ENCODE measurements at places on chromosomes 7 and 10.

DNA sequence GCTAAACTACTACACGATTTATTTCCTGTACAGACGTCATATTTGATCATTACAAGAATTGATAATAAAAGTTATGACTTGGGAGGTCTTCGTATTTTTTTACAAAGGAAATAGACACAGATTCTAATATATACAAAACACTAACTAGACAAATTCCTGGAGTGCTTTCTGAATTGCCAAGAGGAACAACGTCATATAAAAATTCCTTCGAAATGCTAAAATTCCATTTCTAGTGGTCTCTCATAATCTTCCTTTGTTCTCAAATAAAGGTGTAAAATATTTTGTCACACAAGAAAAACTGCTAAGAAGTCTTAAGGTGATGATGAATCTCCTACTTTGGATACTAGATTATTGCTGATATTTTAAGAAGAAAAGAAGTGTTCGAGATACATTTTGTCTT, 85.4 kb downstream of the CDK6 start:
- DNase-seq = no peak

- DNase-seq = no peak
Measured at GRCh38 chr10:92699518-92700381, 10.0 kb downstream of the HHEX start.

GRCh38 chr10:31749981-31750840, 178.4 kb downstream of the ARHGAP12 start:
- DNase-seq = no peak

GRCh38 chr10:67629461-67629971, 66.5 kb downstream of the CTNNA3 start:
- no peak for DNase-seq

DNA sequence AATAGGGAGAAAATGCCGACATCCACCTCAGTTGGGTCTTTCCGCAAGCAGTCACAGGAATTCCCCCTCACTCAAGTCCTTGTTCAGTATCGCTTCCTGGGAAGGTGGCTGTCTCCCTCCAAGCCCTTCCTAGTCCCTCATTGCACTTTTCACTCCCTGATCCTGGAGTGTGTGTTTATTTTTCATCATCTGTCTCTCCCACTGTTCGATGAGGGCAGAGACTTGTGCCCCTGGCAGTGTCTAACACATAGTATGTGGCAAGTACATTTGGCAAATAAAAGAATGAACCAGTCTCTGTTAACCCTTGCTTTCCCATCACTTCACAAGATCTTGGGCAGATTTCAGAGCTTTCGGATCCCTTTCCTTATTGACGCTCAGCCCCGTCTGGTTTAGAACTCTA, 24.0 kb upstream of the CACUL1 start:
- DNase-seq = no peak

DNA sequence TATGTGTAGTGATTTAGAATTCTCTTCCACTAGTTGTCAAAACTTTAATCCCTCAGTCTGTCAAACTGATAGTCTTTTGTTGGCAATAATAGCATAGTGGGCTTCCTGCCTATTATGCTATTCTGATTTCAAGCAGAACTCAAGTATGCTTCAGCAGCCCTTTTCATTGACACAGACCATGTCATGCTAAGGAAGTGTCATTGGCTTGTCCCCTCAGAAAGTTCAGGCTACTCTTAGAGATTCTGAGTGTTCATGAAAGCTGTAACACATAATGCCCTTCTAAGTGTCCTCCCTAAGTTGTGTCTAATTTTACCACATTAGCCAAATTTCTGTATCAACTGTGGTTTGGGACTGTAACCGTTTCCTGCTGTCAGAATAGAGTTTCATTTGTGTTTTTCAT, 198.7 kb downstream of the THSD7A start:
- DNase-seq = no peak

- DNase-seq = no peak
Measured at GRCh38 chr7:1562116-1562515, 6.1 kb upstream of the TMEM184A start.

DNA sequence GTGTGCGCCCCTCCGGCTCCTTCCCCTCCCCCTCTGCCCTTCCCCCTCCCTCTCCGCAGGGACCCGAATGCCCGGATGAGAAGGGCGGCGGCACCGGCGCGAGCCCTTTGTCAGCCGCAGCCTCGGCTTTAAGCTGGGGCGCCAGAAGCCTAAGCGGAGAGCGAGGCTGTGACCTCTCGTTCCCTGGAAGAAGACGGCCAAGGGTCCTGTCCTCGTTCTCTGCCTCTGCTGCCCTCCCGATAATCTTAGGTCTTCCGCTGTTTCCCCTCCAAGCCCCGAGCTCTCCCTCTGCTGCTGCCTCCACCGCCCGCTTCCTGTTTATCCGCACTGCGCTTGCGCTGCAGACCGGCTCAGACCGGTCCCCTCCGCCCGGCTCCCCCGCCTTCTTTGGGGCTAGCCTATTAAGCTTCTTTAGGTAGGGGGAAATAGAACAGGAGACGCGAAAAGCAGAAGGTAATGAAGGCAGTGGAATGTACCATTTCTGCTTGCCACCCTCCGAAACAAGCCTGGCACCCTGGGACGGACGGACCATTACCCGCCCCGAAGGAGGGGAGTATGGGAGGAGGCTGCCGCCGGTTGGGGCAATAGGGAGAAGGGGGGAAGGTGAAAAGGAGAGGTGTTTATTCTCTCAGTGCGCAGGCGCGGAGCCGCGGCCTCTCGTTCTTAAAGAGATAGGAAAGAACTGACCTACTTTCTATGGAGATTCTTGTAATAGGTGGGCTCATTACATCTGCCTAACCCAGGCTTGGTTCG, at the start of gene OGA:
OGA (minus strand) TSS at position 326 of the 753 bp plus-strand sequence. CDS start 422 bp downstream, outside the sequence.
- DNase-seq = peak; percentile 100

GRCh38 chr10:119675483-119676170, 24.4 kb downstream of the BAG3 start:
- DNase-seq = no peak

GRCh38 chr10:51905032-51905431, 205.6 kb upstream of the CSTF2T start:
- no peak for DNase-seq

GRCh38 chr7:9752033-9752432, 1221.6 kb upstream of the PHF14 start:
- DNase-seq = no peak

DNA sequence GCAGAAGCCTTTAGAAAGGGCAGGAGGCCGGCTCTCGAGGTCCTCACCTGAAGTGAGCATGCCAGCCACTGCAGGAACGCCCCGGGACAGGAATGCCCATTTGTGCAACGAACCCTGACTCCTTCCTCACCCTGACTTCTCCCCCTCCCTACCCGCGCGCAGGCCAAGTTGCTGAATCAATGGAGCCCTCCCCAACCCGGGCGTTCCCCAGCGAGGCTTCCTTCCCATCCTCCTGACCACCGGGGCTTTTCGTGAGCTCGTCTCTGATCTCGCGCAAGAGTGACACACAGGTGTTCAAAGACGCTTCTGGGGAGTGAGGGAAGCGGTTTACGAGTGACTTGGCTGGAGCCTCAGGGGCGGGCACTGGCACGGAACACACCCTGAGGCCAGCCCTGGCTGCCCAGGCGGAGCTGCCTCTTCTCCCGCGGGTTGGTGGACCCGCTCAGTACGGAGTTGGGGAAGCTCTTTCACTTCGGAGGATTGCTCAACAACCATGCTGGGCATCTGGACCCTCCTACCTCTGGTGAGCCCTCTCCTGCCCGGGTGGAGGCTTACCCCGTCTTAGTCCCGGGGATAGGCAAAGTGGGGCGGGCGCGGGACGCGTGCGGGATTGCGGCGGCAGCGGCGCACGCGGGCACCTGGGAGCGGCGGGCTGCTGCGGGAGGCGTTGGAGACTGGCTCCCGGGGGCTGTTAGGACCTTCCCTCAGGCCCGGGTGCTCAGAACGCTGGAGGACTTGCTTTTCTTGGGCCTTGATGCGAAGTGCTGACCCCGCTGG, at the start of gene FAS:
FAS (plus strand) TSS at position 415 of the 777 bp plus-strand sequence; CDS start at position 494, 79 bp downstream.
- DNase-seq = no peak

- peak; percentile 82 for DNase-seq
Measured at GRCh38 chr10:74924251-74924963, 98.0 kb downstream of the KAT6B start.

- no peak for DNase-seq
Measured at GRCh38 chr7:77209479-77210139, 10.0 kb upstream of the FGL2 start.

GRCh38 chr7:142603870-142604448, 145.3 kb upstream of the PRSS1 start:
- DNase-seq = no peak

DNA sequence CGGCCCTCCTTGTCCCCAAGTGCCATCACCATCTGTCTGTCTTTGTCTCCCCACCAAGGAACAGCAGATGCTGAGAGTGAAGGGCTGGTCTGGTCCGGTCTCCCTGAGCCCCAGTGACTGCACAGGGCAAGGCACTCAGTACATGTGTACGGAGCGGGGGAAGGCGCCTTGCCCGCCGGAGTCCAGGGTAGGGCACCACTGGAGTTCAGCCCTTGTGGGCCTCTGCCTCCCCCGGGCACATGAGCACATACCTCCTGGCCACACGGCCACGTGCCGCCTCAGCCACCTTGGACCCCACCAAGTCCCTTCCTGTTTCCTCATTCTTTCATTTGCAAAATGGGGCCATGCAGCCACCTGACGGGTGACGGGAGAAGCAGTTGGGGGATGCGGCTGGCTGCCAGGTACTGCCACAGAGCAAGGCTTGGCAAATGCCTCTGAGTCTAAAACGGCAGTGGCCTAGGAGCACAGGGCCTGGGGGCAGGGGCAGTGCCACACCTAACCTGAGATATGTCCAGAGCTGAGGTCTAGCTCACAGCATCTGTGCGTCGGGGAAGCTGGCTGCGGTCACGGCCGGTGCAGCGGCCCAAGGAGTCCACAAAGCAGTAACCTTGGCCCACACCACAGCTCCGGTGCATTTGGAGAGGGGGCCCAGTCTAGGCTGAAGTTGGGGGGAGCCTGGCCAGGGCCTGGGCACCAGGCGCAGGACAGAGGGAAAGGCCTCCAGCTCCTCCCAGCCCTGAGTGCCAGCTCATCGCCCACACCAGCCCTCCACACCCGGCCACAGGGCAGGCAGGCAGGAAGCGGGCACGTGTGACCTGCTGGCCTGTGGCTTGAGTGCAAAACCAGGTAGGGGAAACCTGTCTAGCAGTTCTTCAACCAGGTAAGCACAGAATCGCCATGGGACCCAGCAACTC, 5.2 kb downstream of the ADAP1 start:
- no peak for DNase-seq

DNA sequence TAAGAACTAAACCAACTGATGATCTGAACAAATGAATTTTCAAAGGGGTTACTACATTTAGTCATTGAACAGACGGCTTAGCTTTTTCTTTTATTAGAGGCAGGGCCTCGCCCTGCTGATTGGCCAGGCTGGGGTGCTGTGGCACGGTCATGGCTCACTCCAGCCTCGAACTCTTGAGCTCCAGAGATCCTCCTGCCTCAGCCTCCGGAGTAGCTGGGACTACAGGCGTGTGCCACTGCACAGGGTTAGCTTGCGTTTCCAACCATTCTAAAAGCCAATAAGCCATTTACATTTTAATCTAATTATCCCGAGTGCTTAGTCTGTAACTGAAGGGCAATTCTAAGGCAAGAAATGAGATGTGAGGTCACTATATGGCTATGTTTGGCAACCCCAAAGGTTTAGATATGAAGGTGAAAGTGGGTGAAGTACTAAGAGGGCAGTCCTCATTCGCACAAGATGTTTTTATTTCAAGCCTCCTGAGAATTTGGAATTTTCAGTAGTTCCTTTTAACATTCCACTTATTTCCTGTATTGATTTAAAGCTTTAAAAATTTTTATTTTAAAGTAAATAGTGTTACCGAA, 1.6 kb upstream of the CDK13 start:
- no peak for DNase-seq

GRCh38 chr10:85655411-85655810, 711.2 kb downstream of the GRID1 start:
- DNase-seq = no peak

DNA sequence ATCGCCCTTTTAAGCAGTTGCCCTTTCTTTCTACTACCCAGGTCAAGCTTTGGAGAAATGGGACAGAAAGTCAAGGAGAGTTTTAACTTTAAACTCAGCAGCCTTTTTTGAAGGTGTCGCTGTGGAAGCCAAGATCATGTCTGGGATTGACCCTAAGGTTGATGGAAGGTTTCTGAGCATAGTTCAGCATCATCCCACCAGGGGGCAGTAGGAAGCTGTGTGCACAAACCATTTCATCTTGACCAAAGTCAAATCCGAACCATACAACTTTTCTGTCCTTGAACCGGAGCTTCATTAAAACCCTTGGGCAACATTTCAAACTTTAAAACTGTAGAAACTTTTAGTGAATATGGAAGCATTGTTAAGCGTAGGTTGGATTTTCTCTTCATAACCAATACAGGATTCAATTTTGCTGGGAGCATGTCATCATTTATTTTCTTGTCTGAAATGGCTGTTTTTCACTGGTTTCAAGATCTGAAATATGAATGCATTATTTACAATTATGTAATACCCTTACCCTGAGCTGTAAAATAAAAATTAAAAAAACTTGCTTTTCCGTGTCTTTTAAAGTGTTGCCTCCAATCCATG, 214.4 kb upstream of the KIAA1217 start:
- peak; percentile 7 for DNase-seq

GRCh38 chr7:55962014-55962413, 2.4 kb upstream of the NIPSNAP2 start:
- no peak for DNase-seq

DNA sequence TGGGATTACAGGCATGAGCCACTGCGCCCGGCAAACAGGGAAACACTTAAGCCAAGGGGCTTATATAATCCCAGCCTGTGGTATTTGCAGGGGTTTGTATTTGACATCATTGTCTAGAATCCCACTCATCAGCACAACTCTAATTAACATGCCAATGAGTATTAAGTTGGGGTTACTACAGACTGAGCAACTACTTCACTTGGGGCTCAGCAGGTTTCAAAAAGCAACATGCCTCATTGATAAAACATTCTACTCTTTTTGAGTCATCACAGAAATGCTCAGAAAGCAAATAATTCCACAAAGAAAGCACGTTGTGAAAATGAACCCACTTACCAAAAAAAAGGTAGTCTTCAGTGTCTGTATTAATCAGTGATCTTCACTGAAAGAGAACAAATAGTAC, 236.9 kb upstream of the CELF2 start:
- no peak for DNase-seq
